ENCODE measurements at places on chromosomes 4 and X.
A peak's percentile ranks its signal among the peaks of the same experiment; 100 is the strongest.

DNA sequence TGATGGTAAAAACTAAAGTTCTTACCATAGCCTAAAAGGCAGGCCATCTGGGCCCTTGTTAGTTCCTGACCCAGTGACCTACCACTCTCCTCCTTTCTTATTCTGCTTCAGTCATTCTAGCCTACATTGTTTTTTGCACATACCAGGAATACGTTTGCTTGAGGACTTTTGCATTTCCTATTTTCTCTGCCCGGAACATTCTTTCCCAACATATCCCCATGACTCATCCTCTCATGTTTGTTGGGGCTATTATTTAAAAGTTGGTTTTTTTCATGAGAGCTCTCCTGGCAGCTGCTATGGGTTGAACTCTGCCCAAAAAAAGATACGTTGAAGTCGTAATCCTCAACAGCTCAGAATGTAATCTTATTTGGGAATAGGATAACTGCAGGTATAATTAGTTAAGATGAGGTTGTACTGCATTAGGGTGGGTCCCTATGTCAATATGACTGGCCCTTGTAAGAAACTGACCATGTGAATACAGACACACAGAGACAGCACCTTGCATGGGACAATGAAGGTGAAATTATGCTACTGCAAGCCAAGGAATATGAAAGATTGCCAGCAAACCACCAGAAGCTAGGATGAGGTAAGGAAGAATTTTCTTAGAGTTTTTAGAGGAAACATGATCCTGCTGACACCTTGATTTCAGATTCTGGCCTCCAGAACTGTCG is 138.3 kb upstream of the PDHA2 start:
- DNase-seq: no peak

DNA sequence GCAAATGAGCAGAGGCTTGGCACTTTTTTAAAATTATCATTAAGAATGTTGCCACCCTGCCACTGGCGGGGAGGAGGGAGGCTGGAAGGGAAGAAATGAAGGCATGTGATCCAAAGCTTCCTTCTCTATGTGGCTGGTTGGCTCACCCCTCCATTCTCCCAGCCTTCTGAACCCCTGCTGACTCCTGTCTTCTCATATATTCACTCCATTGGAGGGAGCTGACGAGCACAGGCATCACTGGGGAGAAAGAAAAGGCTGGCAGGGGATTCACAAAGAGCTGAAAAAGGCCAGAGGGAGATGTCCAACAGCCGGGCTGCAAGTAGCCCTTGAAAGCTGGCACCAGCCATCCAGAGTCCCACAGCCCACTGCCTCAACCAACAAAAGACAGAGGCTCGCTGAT is 495.6 kb downstream of the BCOR start:
- DNase-seq: no peak

GRCh38 chrX:72107320-72107719 is 24.4 kb downstream of the RTL5 start:
- DNase-seq: no peak

DNA sequence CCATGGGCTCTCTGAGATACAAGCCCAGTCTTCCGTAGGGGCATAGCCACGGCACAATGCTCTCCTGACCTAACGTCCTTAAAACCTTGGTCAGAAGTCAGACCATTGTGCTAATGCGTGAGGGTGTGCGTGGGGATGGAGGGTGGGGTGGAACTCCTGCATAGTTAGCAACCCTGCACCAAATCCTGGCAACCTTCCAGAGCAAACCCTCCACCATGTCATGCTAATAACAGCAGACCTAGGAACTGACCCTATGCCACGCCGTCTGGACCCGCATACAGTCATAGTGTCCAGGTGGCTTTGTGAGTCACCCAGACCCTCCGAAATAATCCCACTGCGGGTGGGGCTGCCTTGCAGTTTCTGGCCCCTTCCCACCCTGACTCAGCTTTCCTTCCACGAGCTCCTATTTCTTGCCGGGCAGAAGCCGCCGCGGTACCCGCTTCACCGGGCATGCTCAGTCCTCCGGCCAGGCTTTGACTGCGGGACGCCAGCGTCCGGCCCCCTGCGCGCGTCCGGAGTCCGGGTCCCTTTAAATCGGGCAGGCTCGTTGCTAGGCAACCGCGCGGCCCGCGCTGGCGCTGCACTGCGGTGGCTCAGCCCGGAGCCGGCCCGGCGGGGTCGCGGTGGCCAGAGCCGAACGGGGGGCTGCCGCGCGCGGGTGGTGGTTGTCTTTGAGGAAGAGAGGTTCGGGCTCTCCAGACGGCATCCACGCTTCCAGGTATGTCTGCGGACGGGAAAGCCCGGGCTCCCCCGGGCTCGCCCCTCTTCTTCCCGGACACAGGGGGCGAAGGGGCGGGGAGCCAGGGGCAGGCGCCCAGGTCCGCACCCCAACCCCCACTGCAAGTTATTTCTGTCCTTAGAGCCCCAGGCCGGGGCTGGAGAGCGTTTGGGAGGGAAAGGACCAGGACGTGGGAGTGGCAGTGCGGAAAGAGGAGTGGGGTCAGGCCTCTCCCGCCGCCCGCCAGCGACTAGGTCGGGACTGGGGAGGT is at the start of gene CCDC160:
Gene CCDC160, plus strand, starts transcription at position 557 of the 989 bp plus-strand sequence. CDS start 7,619 bp downstream, outside the sequence.
- DNase-seq: peak; percentile 12

DNA sequence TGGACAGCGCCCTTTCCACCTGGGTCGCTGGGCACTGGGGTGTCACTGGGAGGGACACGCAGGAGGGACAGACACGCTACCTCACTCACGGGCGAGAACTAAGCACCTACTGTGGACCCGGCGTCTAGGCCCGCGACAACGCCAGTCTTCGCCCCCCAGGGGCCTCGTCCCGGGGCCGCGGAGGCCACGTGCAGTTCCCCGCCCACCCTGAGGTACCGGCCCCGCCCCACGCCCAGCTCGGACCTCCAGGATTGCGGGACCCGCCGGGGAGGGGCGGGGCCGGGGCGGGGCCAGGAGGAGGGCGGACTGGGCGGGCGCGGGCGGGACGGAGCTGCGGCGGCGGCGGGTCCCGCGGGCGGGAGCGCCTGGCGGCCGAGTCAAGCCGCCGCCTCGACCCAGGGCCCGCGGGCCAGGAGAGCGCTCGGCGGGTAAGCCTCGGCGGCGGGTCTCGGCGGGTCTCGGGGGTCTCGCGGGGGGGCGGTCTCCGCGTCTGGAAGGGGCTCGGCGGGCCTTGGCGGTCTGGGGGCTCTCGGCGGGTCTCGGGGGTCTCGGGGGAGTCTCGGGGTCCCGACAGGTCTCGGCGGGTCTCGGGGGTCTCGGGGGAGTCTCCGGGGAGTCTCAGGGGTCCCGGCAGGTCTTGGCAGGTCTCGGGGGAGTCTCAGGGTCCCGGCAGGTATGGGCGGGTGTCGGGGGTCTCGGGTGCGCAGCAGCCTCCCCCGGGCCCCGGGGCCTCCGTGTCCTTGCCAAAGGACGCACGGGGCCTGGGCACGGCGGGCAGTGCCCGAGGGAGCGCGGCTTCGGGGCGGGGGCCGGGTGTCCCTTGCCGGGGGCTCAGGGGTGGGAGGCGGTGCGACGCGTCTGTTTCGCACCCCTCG is at the start of gene SH3BP2:
Gene SH3BP2, plus strand, starts transcription at position 375 of the 875 bp plus-strand sequence. CDS start 27,533 bp downstream, outside the sequence.
- DNase-seq: peak; percentile 59

DNA sequence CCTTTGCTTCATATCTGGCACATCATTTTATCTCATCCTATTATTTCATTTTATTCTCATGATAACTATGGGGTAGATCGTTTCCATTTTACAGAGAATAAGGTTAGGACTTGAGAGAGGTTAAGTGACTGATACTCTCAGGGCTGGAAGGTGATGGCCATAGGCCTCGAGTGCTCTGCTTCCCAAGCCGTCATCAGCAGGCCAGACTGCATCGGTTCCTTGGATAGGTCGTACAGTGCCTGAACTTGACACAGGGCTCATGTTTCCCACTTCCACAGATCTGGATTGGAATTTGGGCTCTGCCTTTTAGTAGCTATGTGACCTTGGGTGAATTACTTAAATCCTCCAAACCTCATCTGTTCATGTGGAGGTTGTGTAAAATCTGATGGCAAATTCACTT is 81.4 kb downstream of the TMEM131L start:
- no peak for DNase-seq

- DNase-seq: no peak
Measured at GRCh38 chr4:95105983-95106382, 348.2 kb downstream of the BMPR1B start.

- DNase-seq: no peak
Measured at GRCh38 chrX:64190136-64190740, 15.3 kb downstream of the AMER1 start.

- no peak for DNase-seq
Measured at GRCh38 chrX:115534383-115534782, 26.6 kb upstream of the PLS3 start.

- DNase-seq: no peak
Measured at GRCh38 chr4:113524505-113525186, 236.9 kb downstream of the CAMK2D start.

DNA sequence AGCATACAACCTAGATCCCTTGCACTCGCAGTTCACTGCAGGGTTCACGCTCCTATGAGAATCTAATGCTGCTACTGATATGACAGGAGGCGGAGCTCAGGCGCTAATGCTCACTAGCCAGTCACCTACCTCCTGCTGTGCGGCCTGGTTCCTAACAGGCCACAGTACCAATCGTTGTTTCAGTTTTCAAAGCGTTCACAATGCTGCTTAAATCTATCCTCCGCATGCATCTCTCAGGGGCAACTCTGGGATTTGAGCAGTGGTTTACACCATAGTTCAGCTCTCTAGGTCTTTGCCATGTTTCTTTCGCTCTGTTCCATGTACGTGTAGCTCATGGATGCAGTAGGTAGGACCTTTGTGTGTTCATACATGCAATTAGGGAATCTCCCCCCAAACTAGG is 47.2 kb downstream of the CLOCK start:
- DNase-seq: no peak

- DNase-seq: no peak
Measured at GRCh38 chr4:89248879-89249281, 58.7 kb downstream of the GPRIN3 start.

GRCh38 chr4:29708473-29708872 is 1011.7 kb upstream of the PCDH7 start:
- DNase-seq: no peak

GRCh38 chr4:24775750-24776149 is 19.6 kb upstream of the SOD3 start:
- DNase-seq: no peak

DNA sequence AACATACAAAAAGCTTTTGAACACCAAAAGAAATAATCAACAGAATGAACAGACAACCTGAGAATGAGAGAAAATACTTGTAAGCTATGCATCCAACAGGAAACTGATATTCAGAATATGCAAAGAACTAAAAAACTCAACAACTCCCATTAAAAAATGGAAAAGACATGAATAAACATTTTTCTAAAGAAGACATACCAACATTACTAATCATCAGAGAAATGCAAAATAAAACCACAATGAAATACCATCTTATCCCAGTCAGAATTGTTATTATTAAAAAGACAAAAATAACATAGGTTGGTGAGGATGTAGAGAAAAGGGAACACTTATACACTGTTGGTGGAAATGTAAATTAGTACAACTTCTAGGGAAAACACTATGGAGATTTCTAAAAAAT is 1161.9 kb downstream of the PCDH19 start:
- DNase-seq: no peak

GRCh38 chr4:26701786-26702227 is 117.9 kb downstream of the TBC1D19 start:
- DNase-seq: no peak
